Right ventricle myocardium inferior (tissue), 1 donor: ENCODE measurements at places on chromosomes 16 and 17. TPM values are rescaled to one million over a fixed set of nuclear protein-coding genes. Genes with fewer than 3 reads are reported as not detected.
A peak's percentile ranks its signal among the peaks of the same experiment; 100 is the strongest.

DNA sequence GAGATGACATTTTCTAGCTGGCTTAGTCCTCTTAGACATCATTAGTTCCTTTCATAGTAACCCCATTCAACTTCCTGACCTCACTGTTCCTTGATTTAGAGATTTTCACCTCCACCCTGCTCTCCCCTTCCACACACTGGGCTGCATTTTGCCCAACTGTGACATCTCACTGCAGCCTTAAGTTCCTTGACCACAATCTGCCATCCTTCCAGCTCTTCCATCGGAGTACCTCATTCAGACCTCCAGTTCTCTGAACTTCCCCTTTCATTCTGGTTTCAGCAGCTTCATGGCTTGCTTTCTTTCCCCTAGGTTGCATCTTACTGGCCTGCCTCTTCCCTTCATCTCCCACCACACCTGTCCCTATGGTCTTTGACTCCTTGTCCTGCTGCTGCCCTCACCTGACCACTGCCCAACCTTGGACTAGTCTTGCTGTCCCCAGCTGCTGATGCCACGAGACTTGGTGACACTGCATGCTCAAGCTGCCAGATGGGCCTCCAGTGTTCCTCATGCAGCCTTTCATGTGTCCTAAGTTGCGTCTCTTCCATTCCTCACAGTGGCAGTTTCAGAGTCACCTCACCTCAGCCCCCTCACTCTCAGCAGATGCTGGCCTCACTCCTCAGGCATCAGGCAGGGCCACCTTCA is 40.8 kb downstream of the NUP88 start:
- no peak for DNase-seq

GRCh38 chr17:82802075-82802780 is 37.6 kb downstream of the ZNF750 start:
- DNase-seq, result peak; percentile 43

- no peak for DNase-seq
Observed at GRCh38 chr17:58944166-58944565, 162.5 kb downstream of the TRIM37 start.

Gene OSGIN1
- 8.2 TPM for total RNA-seq

Gene CD7
- 0.73 TPM for total RNA-seq
